ENCODE measurements at places on chromosomes 6 and 20. TPM values are rescaled to one million over a fixed set of nuclear protein-coding genes. Genes with fewer than 3 reads are reported as not detected.

GRCh38 chr20:38165089-38165965 is at the start of gene TGM2:
Gene TGM2, minus strand, starts transcription at chr20:38165270. Its CDS starts 72 bp downstream, at chr20:38165198.
- DNase-seq = no peak

DNA sequence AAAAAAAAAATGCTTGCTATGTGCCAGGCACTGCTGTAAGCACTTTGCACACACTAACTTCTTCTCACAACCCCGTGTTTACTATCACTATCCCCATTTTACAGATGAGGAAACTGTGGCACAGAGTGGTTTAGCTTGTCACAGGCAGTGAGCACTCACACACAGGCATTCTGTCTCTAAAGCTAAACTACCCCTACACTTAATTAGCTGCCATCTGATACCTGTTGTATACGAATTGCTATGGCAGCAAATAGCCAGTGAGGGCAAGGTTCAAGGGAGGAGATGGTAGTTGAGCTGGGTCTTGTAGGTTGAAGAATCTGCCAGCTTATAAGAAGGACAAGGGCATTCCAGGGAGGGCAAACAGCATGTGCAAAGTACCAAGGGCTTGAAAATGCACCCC is 5.2 kb downstream of the TNNC2 start:
- DNase-seq = no peak

- no peak for DNase-seq
Observed at GRCh38 chr20:24866008-24866407, 83.1 kb upstream of the CST7 start.

GRCh38 chr6:3323696-3324261 is 65.0 kb downstream of the PSMG4 start:
- DNase-seq = no peak

GRCh38 chr6:167479901-167480648 is 155.2 kb downstream of the TTLL2 start:
- DNase-seq = no peak

- DNase-seq = no peak
Observed at GRCh38 chr6:30750379-30750668, 6.0 kb upstream of the IER3 start.

DNA sequence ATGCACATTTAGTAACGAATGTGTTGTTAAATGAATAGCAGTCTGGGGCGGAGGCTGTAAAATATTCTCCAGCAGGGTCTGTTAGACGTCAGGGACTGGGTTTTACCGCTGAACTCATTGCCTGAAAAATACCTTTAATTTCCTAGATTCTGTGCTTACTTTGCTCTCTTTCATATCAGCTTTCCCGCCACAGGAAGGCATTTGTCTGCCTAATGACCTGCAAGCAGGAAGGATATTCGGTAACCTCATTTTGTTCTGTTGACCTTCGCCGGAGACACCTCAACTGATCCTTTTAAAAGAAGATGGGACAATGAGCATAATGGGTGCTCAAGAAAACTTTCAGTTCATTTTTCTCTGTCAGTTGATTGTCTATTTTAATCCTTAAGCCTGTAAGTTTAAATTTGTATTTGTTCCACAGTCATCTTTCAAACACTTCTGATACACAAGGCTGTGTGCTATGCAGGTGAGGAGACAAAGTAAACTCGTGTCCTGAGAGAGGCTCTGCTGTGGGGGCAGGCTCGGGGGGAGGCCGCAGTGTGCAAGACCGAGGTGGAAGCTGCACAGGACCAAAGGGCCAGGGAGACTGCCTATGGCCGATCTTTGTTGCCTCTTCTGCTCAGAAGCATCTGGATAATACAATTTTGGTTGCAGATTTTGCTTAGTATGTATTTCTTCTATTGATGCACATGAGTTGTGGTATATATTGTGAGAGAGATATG is 27.4 kb upstream of the SIM1 start:
- DNase-seq = no peak

- no peak for DNase-seq
Observed at GRCh38 chr6:49336514-49337131, 126.4 kb downstream of the MMUT start.

The HDAC2 gene
- 138 TPM for polyA plus RNA-seq

The VWA7 gene
- polyA plus RNA-seq = 2.9 TPM

The ASF1A gene
- 16.4 TPM for polyA plus RNA-seq

The SNX9 gene
- polyA plus RNA-seq = 19.8 TPM

The TMEM151B gene
- 0.25 TPM for polyA plus RNA-seq

The OTOR gene
- polyA plus RNA-seq = not detected

The SLC2A4RG gene
- polyA plus RNA-seq = 148 TPM
